ENCODE measurements at places on chromosomes 11 and 22.

- DNase-seq, result no peak
Observed at GRCh38 chr22:22362936-22363335, 118.3 kb downstream of the VPREB1 start.

DNA sequence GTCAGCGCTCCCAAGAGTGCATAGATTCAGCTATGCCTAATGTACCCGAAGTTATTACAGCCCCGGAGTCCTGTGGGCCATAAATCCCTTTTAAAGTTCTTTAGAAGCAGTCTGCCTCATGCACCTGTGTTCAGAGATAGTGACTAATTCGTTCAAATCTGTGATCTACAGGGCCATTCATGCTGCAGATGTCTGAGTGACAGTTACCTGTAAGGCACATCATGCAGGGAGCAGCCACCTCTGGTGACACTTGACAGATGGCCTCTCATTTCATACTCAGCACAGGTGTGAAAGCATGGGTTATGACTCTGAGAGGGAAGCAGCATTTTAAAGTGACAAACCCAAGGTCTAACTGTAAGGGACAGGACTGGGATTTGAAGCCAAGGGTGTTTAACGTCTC, 2.4 kb upstream of the E2F8 start:
- DNase-seq, result no peak

DNA sequence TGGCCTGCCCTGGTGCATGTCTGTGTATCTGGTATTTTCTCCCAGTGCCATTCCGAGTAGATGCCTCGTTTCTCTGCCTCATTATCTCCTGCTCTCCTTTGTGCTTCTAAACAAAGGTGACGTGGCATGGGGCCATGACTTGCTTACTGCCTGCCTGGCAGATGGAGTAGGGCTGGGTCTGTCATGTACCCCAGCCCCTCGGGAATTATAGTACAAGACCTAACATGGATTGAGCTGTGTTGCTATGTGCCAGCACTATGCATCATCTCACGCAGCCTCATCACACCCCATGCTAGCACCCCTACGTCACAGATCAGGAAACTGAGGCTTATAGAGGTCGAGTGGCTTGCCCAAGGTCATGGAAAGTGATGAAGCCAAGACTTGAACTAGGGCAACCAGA, 88.1 kb downstream of the GALNT18 start:
- DNase-seq, result no peak

DNA sequence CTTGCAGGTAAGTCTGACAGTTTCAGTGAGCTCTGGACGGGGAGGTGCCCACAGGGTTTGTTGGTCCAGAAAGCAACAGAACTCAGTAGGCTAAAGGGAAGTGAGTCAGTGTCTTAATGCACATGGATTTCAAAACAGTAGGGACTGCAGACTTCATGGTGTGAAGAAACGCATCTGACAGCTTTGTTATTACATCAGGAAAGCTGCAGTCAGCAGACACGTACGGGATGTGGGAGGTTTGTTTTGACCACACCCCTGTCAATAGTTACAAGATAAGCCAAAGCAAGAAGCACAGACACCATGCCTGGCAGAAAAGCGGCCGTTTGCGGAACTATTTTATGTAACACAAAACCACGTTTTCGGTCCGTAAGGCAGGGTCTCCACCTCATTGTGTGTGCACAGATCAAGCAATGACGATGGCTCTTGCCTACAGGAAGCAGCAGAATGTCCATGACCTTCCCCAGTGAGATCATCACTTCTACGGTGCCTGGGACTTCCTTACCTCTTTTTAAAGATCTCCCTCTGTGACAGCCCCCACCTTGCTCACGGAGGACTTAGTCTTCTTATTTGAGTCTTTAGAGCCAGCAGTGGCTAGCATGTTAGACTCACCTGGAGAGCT, 58.2 kb upstream of the FTH1 start:
- peak; percentile 96 for DNase-seq

- no peak for DNase-seq
Observed at GRCh38 chr11:74347381-74347780, 35.9 kb upstream of the P4HA3 start.
